ENCODE measurements at places on chromosomes 2 and 18.

GRCh38 chr18:35782926-35783325, 189.6 kb upstream of the RMP24 start:
- no peak for DNase-seq

GRCh38 chr2:148523315-148523714, 121.2 kb upstream of the EPC2 start:
- no peak for DNase-seq

DNA sequence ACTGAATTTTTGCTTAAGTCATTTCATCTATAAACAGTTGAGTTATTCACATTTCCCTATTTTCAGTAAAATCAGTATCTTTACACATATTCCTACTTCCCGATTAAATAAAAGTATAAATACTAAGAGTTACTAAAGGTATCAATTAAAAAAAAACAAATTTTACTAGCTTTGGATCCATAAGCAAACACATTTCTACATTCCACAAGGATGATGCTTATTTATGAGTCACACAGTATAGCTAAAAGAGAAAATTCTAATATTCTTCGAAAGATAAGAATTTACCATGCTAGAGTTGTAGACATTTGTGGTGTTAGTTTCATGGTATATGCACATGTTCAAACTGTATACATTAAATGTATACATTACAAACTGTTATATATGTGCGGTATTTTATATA, 23.7 kb downstream of the PGAP1 start:
- no peak for DNase-seq

- no peak for DNase-seq
These were observed 66.5 kb downstream of the USP37 start for GRCh38 chr2:218501665-218502064.

DNA sequence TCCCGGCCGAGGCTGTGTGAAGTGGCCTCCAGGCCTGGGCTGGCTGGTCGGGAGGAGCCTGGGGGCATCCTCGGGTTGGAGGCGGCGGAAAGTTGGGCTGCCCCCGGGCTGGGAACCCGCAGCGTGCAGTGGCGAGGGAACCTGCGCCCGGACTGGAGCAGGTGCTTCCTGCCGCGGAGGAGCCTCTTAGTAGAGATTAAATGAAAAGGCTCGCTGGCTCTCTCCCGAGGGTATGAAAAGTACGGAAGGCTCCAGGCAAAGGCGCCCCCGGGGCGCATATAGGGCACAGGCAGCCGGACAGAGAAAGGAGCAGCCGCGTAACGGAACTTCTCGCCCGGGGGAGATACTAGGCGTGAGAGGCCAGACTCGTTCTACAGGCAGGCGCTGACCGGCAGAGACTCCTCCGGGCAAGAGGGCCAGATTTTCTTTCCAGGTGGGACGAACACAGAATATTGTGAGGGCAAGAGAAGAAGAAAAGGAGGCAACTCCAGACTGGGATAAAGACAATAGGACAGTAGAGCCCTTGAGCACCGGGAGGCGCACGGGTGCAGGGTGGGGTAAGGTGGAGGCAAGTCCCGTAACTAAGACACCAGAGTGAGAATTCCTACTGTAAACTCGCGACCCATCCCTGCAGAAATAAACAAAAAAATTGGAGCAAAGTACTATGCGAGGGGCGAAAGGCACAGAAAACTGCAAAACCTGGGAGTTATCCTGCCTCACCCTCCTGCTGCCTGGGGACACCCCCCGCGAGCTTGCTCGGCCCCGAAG, 816 bp downstream of the CDH2 start:
- DNase-seq, result no peak

DNA sequence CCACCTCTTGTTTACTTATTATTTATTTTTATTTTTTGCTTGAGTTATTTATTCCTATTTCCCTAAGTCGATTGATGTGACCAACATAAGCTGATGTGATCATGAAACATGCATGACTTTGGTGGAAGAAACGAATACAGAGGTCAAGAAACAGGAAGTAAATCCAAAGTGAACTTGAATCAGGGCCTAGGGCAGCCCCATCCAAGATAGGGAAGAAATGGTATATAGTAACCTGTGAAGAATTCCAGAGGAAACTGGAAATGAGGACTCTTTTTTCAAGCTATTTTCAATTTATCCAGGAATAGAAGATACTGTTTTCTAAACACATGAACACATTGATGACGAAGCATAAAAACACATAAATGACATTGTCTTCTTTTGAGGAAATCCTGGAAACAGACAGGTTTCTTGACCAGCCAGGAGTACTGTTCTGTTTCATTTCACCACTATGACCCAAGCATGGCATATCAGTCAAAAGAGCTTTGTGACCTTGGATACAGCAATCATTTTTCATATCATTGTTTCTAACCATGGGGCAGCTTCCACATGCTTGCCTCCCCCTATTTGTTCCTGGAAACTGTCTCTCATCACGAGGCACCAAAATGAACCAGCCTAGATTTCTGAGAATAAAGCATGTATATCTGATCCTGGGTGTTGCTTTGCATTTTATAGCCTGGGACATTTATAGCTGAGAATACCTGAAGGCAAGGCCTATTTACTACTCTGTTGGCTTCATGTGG, 9.1 kb upstream of the LCLAT1 start:
- no peak for DNase-seq

- DNase-seq, result no peak
These were observed 14.4 kb downstream of the ELAC1 start for GRCh38 chr18:50982086-50982801.

DNA sequence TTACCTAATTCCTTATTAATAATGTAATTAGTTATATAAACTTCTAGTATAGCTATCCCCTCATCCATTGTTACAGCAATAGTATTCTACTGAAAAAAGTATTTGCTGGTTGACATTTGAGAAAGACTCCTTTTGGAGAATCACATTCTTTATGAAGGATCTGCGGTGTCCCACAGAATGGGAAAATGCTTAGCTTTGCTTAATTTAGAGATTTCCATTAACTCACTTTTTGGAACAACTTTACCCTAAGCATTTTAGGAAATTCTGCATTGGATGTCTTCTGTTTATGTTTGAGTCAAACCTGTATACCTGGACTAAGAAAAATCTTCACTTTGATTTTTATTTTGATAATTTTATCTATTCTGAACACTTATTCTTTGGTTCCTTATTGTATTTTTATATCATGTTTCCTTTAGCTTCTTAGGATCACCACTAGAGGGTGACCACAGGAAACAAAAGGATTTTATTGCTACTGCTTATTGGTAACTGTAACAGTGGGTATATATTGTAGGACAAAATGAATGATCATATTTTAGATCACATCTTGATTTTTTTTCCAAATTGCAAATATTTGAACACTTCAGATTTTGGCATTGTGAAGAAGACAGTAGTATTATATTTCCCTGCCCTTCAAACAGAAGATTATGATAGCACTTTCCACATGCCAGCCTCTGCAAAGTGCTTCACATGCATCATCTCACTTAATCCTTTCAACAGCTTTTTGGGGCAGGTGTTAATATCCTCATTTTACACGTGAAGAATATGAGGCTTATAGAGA, 79.6 kb downstream of the MIB1 start:
- DNase-seq, result no peak

DNA sequence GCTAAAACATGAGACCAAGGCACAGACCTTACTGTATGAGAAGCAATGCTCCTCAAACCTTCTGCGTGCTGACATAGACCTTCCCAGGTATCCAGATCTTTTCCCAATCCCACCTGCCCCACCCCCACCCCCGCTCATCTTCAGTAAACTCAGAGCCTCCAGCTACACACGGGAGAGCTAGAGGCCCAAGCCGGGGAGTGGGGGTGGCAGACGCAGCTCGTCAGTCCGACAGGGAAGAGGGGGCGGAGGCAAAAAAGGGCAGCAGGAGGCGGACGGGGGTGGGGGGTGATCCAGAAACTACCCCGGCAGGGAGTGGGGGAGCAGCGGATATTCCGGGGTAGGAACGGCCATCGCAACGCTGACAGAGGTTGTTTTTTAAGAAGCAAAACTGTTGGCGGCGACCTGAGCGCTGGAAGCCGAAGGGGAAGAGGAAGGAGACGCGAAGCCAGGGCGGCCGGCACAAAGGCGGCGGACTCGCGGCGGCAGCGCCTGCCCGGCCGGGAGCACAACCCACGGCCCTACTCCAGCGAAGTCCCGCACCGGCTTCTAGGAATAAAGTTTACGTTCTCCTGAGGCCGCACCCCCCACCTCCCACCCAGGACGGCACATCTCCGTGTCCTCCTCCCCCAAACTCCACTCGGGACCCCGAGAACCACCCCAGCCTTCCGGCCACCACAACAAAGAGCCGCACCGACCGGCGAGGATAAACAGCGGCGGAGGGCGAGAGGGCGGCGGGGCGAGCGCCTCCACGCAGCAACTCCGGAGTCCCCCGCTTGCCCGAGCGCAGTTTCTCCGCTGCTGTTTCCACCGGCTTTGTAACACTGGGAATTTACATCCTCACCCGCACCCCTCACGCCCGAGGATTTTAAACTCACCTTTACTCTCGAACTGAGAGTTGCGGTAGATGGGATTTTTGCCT, 722 bp downstream of the BAZ2B start:
- peak; percentile 26 for DNase-seq

DNA sequence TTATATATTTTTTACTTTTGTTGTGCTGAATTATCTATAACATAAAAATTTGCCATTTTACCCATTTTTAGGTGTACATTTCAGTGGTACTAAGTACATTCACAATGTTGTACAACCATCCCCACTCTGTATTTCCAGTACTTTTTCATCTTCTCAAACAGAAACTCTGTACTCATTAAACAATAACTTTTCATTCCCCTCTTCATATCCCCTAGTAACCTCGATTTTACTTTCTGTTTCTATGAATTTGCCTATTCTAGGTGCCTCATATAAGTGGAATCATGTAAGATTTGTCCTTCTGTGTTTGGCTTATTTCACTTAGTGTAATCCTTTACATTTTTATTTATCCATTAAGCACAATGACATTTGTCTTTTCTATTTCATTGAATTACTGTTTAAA, 51.3 kb downstream of the GTF2A1L start:
- DNase-seq, result no peak

DNA sequence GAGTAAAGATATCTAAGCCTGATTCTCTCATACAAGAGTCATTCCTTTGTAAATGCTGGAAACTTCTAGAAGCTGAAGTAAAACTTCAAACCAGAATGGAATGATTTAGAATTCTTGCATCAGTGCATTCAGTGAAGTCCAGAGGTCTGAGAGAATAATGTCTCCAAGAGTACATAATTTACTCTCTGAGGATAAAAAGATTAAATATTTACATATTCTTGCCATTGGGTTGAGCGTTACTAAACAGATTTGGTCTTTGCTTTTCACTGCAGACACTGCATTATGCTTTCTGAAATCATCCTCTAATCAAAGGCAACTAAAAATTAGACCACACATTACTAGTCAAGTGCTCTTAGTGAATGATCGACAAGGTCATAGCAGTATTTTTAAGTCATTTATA, 26.5 kb upstream of the KANSL1L start:
- DNase-seq, result no peak

- no peak for DNase-seq
These were observed 43.1 kb upstream of the NABP1 start for GRCh38 chr2:191634791-191635190.

GRCh38 chr2:190695739-190696138, 46.9 kb downstream of the NAB1 start:
- DNase-seq, result no peak

GRCh38 chr2:223054193-223054781, 2.3 kb downstream of the KCNE4 start:
- no peak for DNase-seq

Data from activated T-cell treated with anti-CD3 and anti-CD28 coated beads for 4 hours (primary cell).